ENCODE measurements at places on chromosomes 3 and 15.

DNA sequence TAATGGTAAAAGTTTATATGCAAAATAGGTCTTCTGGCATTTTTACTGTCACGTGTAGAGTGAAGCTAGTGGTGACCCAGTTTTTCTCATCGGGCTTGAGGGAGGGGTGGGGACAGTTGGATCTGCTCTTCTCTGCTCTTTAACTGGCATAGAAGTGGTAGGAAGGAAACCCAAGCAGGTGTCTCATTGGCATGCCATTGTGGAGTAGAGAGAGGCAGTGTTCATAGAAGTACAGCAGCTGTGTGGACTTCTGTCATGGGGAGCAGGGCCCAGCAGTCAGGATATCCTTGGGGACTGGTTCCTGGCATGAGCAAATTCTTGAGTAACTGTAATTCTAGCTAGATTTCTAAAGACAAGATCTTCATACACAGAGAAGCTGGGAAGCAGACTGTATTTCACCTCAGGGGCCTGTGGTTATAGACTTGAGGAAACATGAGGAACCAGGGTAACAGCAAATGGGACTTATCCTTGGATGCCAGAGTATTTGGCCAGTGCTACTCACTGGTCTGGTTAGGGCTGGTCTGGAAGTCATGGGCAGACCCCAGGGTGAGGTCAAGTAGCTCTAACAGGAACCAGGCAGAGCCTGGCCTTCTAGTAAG, 42.9 kb downstream of the CDIN1 start:
- no peak for DNase-seq

DNA sequence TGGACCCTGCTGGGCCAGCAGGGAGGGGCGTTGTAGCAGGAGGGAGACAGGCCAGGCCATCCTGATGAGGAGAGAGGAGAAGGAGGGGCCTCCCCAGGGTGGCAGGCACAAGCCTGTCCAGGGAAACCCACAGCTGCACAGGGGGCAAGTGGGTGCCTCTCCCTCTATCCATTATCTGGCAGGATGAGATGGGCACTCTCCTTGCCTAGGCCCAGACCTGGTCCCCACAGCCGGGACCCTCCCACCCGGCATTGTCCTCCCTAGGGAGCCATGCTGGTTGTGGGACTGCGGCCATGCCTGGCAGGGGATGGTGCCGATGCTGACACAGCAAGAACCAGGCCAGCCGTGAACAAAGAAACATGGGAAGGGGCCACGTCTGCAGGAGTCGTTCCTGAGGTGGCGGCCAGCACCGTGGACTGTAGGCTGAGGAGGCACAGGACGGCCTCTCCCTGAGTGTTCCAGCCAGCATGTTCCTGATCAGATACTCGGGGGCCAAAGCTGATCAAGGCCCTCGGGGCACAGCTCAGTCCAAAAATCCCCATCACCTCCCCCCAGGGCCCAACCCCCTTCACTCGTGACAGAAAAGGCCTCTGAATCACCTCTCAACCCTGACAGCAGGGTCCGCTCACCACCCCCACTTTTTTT, 19.2 kb upstream of the CYP11A1 start:
- DNase-seq, result no peak

DNA sequence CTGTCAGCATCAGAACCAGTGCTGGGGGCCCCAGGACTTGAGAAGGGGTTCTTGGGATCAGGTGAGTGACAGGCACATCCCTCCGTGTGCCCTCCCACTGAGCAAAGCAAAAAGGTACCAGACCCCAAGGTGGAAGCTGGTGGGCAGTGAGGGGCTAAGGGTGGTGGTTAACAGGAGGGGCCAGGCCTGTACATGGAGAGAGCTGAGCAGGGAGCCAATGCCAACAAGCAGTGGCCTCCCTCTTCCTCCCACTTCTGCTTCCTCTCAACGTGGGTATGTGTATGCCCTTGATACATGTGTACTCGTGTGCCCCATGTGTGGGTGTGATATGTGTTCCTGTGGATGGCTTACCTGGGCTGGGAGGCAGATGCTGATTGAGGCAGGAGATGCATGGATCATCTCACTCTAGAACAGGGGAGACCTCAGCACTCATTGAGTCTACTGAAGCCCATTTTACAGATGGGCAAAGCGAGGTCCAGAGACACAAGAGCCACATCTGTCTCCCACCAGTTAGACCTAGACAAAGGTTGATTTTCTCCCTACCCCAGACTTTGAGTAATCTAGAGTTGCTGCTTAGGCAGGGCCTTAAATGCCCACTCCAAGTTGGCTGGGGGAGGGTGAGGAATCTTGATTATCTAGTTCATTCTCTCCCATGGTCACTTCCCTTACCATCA, 945 bp downstream of the VIPR1 start:
- no peak for DNase-seq

DNA sequence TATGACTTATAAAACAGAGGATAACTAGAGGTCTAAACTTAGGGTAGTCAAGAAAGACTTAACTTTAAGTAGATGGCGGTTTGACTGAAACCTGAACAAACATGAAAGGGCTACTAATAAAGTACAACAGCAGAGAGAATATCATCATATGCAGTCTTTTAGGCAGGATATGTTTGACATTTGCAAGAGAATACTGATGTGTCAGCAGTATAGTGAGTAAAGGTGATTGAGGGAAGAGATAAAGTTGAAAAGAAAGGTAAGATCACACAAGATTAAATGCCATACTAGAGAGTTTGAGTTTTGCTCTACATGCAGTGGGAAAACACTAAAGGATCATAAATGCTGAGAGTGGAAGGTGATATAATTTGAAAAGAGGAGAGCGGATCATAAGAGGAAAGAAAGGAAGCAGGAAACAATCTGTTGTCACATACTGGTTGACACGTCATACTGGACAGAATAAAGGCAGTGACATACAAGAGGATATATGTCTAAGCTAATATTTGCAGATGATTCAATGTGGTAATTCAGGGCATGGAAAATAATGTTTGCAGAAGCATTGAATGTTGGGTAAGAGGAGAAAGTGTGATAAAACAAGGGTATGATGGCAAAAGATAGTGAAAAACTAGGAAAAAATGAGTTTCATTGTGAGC, 223.0 kb downstream of the EPHA6 start:
- DNase-seq, result no peak

DNA sequence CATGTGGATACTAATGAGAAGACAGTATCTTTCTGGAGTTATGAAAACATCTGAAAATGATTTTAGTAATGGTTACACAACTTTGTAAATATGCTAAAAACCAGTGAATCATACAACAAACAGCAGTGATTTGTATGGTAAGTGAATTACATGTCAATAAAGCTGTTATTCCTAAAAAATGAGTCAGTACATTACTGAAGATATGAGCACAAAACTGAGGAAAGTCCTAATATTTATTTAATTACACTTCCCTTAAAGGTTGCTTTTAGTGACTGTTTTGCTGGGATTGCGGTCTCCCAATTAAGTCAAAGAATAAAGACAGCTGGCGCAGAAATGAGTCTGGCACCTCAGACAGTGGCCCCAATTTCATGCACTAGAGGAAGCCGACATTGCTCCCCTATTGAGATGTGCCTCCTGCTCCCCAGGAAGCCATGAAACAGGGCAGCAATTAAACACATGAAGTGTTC, 50.9 kb upstream of the FSIP1 start:
- DNase-seq, result no peak

DNA sequence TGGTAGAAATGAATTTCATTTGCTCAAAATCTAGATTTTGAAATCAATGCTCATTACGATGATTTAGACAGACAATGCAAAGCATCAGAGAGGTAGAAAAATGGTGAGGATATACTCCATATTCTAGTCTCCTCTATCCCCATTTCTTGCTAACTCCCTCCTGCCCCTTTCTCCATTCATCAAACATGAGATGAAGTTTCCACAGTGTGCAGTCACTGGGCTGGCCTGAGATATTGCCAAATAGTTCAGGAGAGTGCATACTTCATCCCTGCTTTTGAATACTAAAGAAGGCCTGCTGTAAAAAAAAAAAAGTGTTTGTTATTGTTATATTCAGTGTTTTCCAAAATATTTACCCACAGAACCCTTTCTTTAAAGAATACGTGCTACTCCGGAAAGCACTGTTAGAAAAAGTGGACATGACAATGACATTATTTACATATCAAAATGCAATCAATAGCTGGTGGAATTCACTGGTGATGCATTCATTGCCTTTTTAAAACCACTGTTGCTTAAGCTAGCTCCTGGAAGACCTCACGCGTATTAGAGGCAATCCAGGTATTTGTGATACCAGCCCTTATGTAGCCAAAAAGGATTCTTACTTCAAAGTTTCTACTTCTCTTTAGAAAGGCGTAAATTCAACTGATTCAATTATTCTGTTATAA, 247.6 kb upstream of the SOX2 start:
- DNase-seq, result no peak

GRCh38 chr15:101042320-101042719, 123.2 kb downstream of the LRRK1 start:
- no peak for DNase-seq

- no peak for DNase-seq
Measured at GRCh38 chr15:38636597-38636996, 72.0 kb upstream of the RASGRP1 start.
